ENCODE measurements at places on chromosomes 3 and 15.

GRCh38 chr15:56496635-56497034, 31.7 kb upstream of the MNS1 start:
- H3K4me1 ChIP-seq: no peaks in the 10 kb centered on the region
- H3K27me3 ChIP-seq: no peaks in the 10 kb centered on the region
- no peak for DNase-seq
- no peak overlapping the region for H3K4me3 ChIP-seq
- no peaks in the 10 kb centered on the region for H3K36me3 ChIP-seq

GRCh38 chr3:12536423-12536822, 8.9 kb downstream of the MKRN2OS start:
- H3K4me3 ChIP-seq: no peak overlapping the region
- no peaks in the 10 kb centered on the region for H3K4me1 ChIP-seq
- H3K27ac ChIP-seq: no peak overlapping the region
- peaks cover 9% of the 10 kb centered on the region for H3K36me3 ChIP-seq

GRCh38 chr3:54086652-54087405, 35.5 kb upstream of the CACNA2D3 start:
- no peaks in the 10 kb centered on the region for H3K4me1 ChIP-seq
- H3K36me3 ChIP-seq: no peaks in the 10 kb centered on the region
- no peak for DNase-seq
- H3K27me3 ChIP-seq: no peaks in the 10 kb centered on the region

DNA sequence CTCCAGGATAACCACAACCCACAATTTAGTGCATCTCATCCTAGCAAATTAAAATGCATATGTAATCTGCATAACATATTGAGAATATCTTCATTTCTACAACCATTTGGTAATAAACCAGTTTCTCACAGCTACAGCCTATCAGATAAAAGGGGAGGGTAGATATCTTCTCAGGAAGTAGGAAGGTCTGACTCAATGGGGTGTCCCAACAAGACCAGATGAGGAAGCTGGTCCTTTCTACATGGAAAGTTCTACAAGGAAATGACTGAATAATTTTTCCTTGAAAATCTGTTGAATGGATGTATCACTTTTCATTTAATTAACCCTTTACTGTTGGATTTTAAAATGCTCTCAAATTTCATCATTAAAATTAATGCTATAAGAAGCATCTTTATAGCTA, 17.4 kb upstream of the TMPRSS7 start:
- H3K36me3 ChIP-seq: no peaks in the 10 kb centered on the region
- no peaks in the 10 kb centered on the region for H3K27me3 ChIP-seq
- peaks cover 6% of the 10 kb centered on the region for H3K4me1 ChIP-seq
- no peak overlapping the region for H3K27ac ChIP-seq
- no peak overlapping the region for H3K4me3 ChIP-seq
- no peak for DNase-seq

DNA sequence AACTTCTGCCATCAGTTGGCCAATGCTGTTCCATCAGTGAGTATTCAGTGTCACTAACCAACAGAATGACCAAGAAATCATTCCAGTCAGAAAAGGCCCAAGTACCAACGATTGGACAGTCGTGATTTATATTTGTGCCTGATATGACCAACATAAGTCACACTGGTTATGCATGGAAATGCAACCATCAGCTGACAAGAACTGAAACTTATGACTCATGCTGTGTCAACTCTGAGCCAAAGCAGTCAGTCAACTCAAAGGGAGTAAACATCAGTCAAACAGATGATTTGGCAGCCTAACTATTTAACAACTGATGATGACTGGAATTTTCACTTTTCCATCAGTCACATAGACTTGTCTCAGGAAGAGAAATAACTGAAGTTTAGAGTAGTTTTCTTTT, 142.4 kb downstream of the ANXA2 start:
- H3K4me1 ChIP-seq: no peaks in the 10 kb centered on the region
- no peak for DNase-seq
- H3K36me3 ChIP-seq: no peaks in the 10 kb centered on the region
- H3K27ac ChIP-seq: no peak overlapping the region

GRCh38 chr3:131361464-131362421, 19.8 kb upstream of the NUDT16 start:
- peaks cover 6% of the 10 kb centered on the region for H3K27me3 ChIP-seq
- no peak overlapping the region for H3K27ac ChIP-seq
- H3K4me1 ChIP-seq: no peaks in the 10 kb centered on the region
- H3K36me3 ChIP-seq: no peaks in the 10 kb centered on the region
- peak overlapping the region; percentile 32 for H3K4me3 ChIP-seq
- DNase-seq: no peak

DNA sequence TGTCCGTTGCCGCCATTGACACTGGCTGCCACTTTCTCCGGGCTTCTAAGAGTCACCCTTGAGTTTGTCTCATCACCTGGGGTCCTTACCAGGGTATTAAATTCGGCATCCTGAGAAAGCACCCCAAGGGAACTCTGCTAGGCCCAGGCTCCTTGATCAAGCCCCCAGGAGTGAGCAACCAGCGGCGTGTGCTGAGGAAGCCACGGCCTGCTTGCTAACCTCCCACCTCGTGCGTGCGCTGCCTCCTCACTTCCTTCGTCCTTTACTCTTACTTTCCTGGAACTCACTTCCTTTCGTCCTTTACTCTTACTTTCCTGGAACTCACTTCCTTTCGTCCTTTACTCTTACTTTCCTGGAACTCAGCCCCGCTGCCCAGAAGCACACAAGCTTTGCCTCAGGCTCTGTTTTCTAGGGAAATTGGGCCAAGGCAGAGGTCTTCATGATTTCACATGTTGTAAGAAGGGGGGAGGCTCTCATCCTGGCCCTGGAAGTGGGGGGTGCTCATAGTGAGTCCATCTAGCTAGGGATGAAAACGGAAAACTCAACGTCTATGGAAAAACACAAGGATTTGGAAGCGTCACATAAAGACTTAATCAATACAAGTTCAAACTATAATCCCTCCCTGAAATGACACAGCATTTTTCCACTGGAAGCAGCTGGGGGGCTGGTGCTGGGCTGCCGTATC, 36.7 kb upstream of the BDH1 start:
- H3K36me3 ChIP-seq: no peaks in the 10 kb centered on the region
- H3K27me3 ChIP-seq: no peaks in the 10 kb centered on the region
- H3K4me3 ChIP-seq: no peak overlapping the region
- no peak for DNase-seq
- H3K4me1 ChIP-seq: no peaks in the 10 kb centered on the region

DNA sequence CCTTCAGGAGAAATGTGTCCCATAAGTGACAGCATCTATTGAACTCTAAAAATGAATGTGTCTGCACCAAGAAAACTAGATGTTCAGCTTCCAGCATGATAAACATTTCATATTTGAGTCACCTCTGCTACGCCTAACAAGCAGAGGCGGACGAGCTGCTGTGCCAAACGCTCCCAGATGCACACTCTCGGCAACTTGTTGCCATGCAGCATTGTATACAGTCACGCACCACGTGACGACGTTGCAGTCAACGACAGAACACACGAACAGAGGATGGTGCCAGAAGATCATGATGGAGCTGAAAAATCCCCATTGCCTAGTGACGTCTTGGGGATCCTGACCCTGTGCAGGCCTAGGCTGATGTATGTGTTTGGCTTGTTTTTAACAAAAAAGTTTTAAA, 137.5 kb downstream of the XXYLT1 start:
- H3K36me3 ChIP-seq: no peaks in the 10 kb centered on the region
- H3K27me3 ChIP-seq: no peaks in the 10 kb centered on the region
- no peak overlapping the region for H3K4me3 ChIP-seq
- peaks cover 3% of the 10 kb centered on the region for H3K4me1 ChIP-seq
- H3K27ac ChIP-seq: no peak overlapping the region

- H3K27ac ChIP-seq: no peak overlapping the region
- no peak overlapping the region for H3K4me3 ChIP-seq
- H3K4me1 ChIP-seq: no peaks in the 10 kb centered on the region
- H3K36me3 ChIP-seq: no peaks in the 10 kb centered on the region
Measured at GRCh38 chr15:67024314-67024997, 40.9 kb upstream of the SMAD3 start.

DNA sequence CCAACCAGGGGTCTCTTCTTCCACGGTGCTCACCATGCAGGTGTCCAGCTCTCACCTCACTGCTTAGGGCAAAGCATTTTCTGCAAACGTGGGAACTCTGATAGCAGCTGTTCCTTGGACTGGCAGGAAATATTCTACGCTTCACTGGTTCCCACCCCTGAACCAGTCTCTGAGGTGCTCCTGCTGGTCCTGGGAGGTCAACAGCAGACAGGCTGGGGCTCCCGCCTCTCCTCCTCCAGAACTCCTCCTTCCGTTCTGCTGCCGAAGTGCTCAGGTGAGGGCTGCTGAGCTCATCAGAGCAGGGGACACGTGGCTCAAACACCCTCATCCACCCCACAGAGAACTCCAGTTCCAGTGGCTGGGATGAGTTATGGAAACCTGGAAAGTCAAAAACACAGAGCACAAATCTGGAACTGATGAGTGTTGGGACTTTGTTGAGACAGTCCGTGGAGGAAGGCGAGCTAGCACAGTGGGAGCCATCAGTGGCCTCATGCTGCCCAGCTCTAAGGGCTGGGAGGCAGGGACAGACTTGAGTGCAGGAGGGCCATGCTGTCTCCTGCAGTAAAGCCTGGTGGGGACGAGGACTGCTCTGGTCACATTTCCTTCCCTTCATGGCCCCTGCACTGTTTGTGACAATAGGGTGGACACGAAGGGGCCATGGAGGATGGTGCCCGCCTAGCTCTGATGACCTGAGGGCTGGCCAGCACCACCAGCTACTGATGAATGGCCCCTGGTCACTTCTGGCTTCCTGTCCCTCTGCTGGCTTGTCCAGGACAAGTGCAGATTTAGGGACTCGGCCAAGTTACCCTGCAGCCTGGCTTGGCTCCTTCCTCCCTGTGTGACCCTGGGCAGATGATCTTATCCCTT, 137.8 kb downstream of the KLF13 start:
- no peak for DNase-seq
- no peak overlapping the region for H3K4me3 ChIP-seq
- no peak overlapping the region for H3K27ac ChIP-seq
- H3K4me1 ChIP-seq: no peaks in the 10 kb centered on the region

DNA sequence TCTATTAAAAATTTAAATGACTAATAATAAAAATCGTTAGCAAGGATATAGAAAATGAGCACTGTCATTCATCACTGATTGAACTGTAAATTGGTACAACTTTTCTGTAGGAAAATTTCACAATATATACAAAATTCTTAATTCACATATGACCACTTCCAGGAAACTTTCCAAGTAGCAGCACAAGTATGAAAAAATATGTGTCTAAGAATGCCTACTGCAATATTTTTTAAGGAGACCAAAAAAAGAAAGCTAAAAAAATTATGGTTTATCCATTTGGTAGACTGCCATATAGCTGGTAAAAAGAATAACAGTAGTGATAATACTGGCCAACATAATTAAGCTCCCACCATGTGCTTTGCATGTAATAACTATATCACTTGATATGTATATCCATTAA, 59.2 kb downstream of the KLHL6 start:
- peaks cover 67% of the 10 kb centered on the region for H3K36me3 ChIP-seq
- H3K27me3 ChIP-seq: no peaks in the 10 kb centered on the region
- DNase-seq: no peak
- no peak overlapping the region for H3K4me3 ChIP-seq

DNA sequence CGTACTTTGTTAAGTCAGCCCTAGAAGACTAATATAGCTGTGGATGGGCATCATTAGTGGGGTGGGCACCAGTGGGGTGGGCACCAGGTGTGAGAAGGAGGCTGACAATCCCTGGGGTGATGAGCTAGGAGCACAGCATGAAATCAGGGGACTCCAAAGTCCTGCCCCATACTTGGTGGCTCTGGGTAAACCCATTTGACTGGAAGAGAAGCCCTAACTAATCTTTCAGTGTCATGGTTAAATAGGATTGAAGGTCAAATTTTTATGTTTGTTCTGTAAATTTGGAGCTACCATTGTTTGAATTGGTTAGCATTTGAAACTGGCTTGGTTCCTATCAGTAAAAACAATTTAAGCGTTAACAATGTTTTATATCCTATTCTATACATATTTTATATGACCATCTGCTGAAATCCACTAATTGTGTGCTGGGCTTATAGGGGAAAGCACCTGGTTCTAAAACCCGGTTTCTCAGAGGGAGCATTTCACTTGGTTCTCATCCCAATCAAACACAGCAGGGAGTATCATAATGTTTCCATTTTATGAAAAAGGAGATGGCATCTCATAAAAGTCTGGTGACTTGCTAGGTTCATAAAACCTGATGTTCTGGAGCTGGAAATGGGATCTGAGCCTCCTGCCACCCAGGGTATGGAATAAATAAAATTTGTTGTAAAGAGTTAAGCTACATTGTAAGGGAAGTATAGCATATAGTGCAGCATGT, 87.7 kb upstream of the HACD2 start:
- H3K27me3 ChIP-seq: no peaks in the 10 kb centered on the region
- H3K27ac ChIP-seq: no peak overlapping the region
- DNase-seq: no peak
- H3K4me3 ChIP-seq: no peak overlapping the region

GRCh38 chr3:194383276-194383940, 13.9 kb upstream of the LRRC15 start:
- no peaks in the 10 kb centered on the region for H3K36me3 ChIP-seq
- no peaks in the 10 kb centered on the region for H3K4me1 ChIP-seq
- no peak overlapping the region for H3K27ac ChIP-seq
- H3K4me3 ChIP-seq: no peak overlapping the region
- no peak for DNase-seq
- peaks cover 7% of the 10 kb centered on the region for H3K27me3 ChIP-seq

GRCh38 chr3:185823078-185824044, 1.5 kb downstream of the IGF2BP2 start:
- peaks cover 15% of the 10 kb centered on the region for H3K4me1 ChIP-seq
- no peaks in the 10 kb centered on the region for H3K36me3 ChIP-seq
- DNase-seq: no peak
- H3K27me3 ChIP-seq: peaks cover 40% of the 10 kb centered on the region

DNA sequence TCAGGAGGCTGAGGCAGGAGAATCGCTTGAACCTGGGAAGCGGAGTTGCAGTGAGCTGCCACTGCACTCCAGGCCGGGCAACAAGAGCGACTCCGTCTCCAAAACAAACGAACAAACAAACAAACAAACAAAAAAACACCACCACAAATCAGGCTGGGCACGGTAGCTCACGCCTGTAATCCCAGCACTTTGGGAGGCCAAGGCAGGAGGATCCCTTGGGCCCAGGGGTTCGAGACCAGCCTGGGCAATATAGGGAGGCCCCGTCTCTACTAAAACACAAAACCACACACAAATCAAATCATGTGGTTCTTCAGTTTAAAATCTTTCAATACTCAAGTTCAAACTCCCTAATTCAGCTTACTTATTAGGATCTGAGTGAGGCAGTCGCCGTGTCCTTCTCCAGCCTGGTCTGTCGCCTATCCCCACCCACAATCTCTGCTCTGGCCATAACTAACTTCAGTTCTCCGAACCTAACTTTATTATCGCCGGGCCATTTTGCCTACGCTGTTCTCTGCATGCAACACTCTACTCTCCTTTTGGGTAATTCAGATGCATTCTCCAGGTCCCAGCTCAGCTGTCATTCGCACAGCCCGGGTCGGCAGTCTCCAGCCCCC, 660 bp upstream of the RTF1 start:
- peak overlapping the region; percentile 78 for H3K4me3 ChIP-seq
- DNase-seq: no peak
- H3K36me3 ChIP-seq: no peaks in the 10 kb centered on the region
- no peaks in the 10 kb centered on the region for H3K27me3 ChIP-seq
- H3K4me1 ChIP-seq: peaks cover 8% of the 10 kb centered on the region
